ENCODE measurements at places on chromosomes 4 and X. TPM values are rescaled to one million over a fixed set of nuclear protein-coding genes. Genes with fewer than 3 reads are reported as not detected.

HS3ST1 gene
- total RNA-seq, result 13.0 TPM

GRCh38 chr4:45920861-45921260, 203.0 kb downstream of the GABRG1 start:
- H3K4me1 ChIP-seq, result no peaks in the 10 kb centered on the region
- no peaks in the 10 kb centered on the region for H3K27me3 ChIP-seq
- no peak overlapping the region for H3K27ac ChIP-seq
- H3K36me3 ChIP-seq, result no peaks in the 10 kb centered on the region

- no peaks in the 10 kb centered on the region for H3K27me3 ChIP-seq
- no peak overlapping the region for H3K4me3 ChIP-seq
- peaks cover 6% of the 10 kb centered on the region for H3K4me1 ChIP-seq
- H3K36me3 ChIP-seq, result no peaks in the 10 kb centered on the region
- no peak for DNase-seq
Measured at GRCh38 chrX:134810211-134810610, 151.9 kb upstream of the PLAC1 start.

DNA sequence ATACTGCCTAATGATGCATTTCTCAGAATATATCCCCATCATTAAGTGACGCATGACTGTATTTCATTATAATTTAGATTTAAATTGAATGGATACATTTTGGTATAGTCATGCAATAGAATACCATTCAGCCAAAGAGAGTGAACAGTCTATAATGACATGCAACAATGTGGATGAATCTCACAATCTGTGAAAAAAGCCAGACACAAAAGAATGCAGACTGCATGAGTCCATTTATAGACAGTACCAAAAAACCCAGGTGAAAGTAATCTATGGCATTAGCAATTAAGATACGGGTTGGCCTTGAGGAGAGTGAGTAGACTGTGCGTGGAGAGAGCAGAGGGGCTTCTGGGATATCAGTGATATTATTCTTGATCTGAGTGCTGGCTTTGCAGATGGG, 239.7 kb upstream of the PGRMC2 start:
- H3K27me3 ChIP-seq, result no peaks in the 10 kb centered on the region
- DNase-seq, result no peak
- no peak overlapping the region for H3K27ac ChIP-seq
- H3K4me1 ChIP-seq, result peaks cover 22% of the 10 kb centered on the region
- H3K36me3 ChIP-seq, result no peaks in the 10 kb centered on the region

GRCh38 chr4:139242511-139243051, 37.4 kb downstream of the MGARP start:
- no peak overlapping the region for H3K27ac ChIP-seq
- no peak overlapping the region for H3K4me3 ChIP-seq
- peaks cover 2% of the 10 kb centered on the region for H3K4me1 ChIP-seq
- no peaks in the 10 kb centered on the region for H3K36me3 ChIP-seq
- DNase-seq, result no peak

FHL1 gene
- 31.3 TPM for total RNA-seq

POF1B gene
- total RNA-seq, result 31.2 TPM

TRPC3 gene
- total RNA-seq, result not detected

DNA sequence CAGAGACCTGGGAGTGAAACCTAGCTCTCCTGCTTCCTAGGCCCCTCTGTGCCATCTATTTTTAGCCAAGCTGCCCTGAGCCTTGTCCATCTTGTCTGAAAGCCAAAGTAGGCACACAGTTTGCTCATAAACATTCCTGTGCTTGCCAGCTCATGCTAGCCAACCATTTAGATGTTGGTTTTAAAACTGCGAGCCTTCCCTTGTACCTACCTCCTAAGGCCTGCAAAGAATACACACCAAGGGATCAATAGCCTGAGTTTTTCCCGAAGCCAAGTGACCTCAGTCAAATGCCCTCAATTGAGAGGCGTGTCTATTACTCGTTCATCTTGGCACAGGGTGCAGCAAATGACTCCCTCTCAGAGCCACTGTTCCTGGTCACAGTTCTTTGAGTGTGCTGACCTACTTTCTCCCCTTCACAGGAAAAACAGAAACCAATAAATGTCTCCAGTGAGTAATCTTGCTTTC, 48.5 kb downstream of the ZCCHC12 start:
- no peaks in the 10 kb centered on the region for H3K4me1 ChIP-seq
- H3K27ac ChIP-seq, result no peak overlapping the region
- H3K27me3 ChIP-seq, result no peaks in the 10 kb centered on the region
- no peak overlapping the region for H3K4me3 ChIP-seq
- no peak for DNase-seq

GRCh38 chr4:145523117-145523516, 41.5 kb downstream of the SMAD1 start:
- H3K4me3 ChIP-seq, result no peak overlapping the region
- DNase-seq, result no peak
- no peaks in the 10 kb centered on the region for H3K27me3 ChIP-seq
- H3K27ac ChIP-seq, result no peak overlapping the region
- H3K4me1 ChIP-seq, result peaks cover 44% of the 10 kb centered on the region
- peaks cover 10% of the 10 kb centered on the region for H3K36me3 ChIP-seq

DNA sequence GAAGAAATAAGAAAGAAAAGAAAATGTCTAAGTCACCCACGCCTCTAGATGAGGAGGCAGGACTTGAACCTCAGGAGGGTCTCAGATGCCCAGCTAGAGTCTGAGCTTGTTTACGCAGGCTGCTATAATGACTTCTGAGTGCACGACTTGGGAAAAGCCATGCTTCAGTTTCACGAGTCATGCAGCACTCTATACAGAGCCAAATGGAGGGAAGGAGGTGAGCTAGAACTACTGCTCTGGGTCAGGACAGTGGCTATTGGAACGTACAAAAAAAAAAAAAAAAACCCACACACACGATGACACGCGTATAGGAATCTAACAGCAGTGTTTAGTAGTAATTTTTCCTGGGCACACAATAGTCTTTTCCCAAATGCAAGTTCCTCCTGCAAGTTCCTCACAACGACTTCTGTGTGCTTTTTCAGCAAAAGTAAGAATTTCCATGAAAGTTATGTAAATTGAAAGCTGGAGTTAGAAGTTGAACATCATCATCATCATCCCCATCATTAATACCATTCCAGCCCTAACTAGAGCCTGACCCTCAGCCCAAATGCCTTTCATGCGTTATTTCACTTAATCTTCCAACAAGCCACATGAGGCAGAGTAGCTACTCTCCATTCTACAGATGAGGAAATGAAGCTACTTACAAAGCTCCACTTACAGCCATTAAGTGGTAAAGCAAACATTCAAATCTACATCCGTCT, 36.6 kb downstream of the IRF2 start:
- no peak overlapping the region for H3K27ac ChIP-seq
- DNase-seq, result no peak
- no peaks in the 10 kb centered on the region for H3K27me3 ChIP-seq
- H3K4me1 ChIP-seq, result peaks cover 47% of the 10 kb centered on the region
- no peaks in the 10 kb centered on the region for H3K36me3 ChIP-seq

MAGEA12 gene
- total RNA-seq, result not detected

DNA sequence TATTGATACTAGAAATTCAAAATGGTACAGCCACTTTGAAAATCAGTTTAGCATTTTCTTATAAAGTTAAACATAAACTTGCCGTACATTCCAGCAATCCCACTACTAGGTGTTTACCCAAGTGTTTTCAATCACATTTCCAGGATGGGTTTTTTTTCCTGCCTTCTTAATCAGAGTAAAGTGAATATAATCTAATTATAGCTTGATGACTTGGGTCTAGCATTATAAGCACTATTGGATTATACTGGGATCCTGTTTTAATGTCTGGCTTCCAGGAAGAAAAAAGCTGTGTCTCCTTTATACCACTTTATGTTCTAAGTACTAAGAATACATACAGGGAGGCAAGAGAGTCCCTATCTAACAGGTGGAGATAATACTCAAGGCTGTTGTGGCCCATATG, 103.3 kb upstream of the KLHL13 start:
- H3K27ac ChIP-seq, result no peak overlapping the region
- no peak for DNase-seq
- no peaks in the 10 kb centered on the region for H3K36me3 ChIP-seq
- H3K27me3 ChIP-seq, result no peaks in the 10 kb centered on the region
- H3K4me1 ChIP-seq, result no peaks in the 10 kb centered on the region

DNA sequence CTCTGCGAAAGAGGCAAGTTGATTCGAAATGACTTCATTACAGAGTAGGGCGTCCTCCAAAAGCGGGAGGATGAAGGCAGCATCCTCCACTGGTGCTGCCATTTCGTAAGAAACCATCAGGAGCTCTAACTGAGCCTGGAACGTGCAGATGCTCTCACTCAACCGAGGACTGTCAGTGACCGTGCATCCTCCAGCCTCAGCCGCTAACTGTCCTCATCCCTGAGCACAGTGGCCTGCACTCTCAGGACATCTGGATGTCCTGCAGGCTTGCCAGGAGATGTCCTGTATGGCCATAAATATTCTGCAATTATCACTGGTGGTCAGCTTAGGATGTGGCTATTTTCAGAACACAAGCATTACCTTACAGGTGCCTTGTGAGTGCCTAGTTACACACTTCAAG, 107.1 kb upstream of the ADRA2C start:
- H3K36me3 ChIP-seq, result no peaks in the 10 kb centered on the region
- no peak overlapping the region for H3K4me3 ChIP-seq
- DNase-seq, result no peak
- H3K27ac ChIP-seq, result no peak overlapping the region
- no peaks in the 10 kb centered on the region for H3K4me1 ChIP-seq
- H3K27me3 ChIP-seq, result peaks cover 88% of the 10 kb centered on the region

Data from esophagus squamous epithelium (tissue), 5 donors.